ENCODE measurements at places on chromosomes 3 and 15.

DNA sequence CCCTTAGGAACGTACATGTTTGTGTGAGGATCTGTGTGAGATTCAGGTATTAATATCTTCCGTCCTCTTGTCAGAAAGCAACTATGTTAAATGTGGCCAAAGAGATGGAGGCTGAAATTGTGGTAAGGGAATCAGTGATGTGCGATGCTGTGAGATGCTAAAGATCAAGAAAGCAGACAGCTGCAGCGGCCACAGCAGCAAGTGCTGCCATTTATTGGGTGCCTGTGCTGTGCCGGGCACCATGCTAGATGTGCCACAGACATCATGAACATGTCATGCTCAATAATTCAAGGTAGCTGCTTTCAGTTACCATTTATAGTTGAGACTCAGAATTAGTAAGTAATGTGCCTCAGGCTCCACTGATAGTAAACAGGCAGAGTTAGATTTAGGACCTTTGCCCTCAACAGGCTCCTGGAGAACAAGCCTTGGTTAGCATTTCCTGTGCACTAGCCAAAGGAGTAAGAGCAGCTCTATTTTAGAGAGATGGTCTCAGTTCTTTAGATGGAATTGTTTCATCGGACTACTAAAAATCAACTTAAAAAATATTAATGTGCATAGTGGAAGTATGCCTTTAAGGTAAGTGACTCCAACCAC, 24.9 kb downstream of the LARS2 start:
- no peak for DNase-seq

GRCh38 chr15:88021601-88022000, 234.9 kb downstream of the NTRK3 start:
- no peak for DNase-seq

DNA sequence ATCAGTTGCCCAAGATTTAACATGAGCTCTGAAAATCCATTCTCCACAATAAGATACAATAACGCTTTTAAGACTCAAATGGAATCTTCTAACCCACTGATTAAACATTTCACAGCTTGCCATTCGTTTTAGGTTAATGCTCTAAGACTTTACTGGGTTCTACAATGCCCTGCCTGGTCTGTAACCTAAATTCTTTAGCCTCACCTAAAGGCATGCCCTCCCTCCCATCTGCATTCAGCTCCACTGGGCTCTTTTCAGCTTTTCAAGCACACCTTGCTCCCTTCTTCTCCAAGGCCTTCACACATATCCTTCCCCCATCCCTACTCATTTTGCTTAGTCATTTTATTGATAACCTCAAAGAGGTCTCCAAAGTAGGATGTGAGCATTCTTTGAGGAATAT, 290.9 kb downstream of the LSAMP start:
- peak; percentile 6 for DNase-seq

- no peak for DNase-seq
These were observed 127.1 kb upstream of the ANKRD28 start for GRCh38 chr3:15924914-15925313.

GRCh38 chr3:2978977-2979732, 131.0 kb downstream of the IL5RA start:
- peak; percentile 41 for DNase-seq

- no peak for DNase-seq
These were observed 27.3 kb downstream of the LARP6 start for GRCh38 chr15:70826634-70827033.

GRCh38 chr15:80929689-80930088, 59.9 kb downstream of the MESD start:
- no peak for DNase-seq

GRCh38 chr3:72848703-72849081, 447 bp upstream of the SHQ1 start:
- peak; percentile 19 for DNase-seq

- DNase-seq: no peak
These were observed 172.8 kb upstream of the PLSCR5 start for GRCh38 chr3:146777941-146778340.

DNA sequence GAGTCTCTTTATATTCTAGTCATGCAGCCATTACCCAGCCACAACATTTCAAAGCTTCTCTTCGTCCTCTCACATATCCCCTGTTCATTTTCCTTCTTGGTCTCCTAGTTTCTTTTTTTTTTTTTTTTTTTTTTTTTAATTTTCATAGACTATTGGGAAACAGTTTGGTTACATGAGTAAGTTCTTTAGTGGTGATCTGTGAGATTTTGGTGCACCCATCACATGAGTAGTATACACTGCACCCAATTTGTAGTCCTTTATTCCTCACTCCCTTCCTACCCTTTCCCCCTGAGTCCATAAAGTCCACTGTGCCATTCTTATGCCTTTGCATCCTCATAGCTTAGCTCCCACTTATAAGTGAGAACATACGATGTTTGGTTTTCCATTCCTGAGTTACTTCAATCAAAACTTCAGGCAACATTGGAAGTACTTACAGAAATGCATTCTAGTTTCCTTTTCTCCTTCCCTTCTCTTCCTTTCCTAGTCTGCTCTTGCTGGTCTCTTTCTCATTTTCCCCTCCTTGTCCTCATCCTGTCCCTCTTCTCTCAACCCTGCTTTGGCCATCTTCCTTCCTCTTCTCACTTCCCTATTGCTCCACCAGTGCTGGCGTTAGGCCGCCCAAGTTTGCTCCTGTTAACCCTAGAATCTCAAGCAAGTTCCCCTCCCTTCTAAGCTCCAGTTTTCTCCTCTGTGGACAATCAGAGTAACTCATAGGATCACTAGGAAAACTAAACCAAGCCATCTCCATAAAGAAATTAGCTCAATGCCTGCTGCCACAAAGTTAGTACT, 4.8 kb downstream of the ATP8B4 start:
- DNase-seq: no peak

- DNase-seq: no peak
These were observed 12.2 kb upstream of the C3orf52 start for GRCh38 chr3:112074006-112074405.

- no peak for DNase-seq
These were observed 169.7 kb upstream of the BFSP2 start for GRCh38 chr3:133230195-133230594.

DNA sequence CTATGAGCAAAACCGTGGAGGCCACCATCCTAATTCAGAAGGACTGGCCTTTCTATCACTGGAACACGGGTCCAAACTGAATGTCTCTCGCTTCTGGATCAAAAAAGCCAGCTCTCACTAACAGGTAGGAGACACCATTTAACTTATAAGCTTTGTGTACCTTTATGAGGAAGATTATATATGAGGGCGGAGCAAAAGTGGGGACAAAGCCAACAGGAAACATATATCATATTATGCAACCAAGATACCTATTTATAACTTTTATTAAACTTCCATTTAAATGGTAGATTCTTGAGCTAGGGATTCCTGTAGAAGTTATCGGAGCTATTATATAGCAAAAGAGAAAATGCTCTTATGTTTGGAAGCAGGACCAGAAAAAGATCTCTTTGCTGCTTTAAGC, 78.4 kb downstream of the IGF2BP2 start:
- DNase-seq: no peak

- DNase-seq: no peak
These were observed 35.3 kb upstream of the SEMA4B start for GRCh38 chr15:90165659-90166489.

GRCh38 chr15:101167753-101168462, 83.9 kb downstream of the CHSY1 start:
- DNase-seq: no peak

DNA sequence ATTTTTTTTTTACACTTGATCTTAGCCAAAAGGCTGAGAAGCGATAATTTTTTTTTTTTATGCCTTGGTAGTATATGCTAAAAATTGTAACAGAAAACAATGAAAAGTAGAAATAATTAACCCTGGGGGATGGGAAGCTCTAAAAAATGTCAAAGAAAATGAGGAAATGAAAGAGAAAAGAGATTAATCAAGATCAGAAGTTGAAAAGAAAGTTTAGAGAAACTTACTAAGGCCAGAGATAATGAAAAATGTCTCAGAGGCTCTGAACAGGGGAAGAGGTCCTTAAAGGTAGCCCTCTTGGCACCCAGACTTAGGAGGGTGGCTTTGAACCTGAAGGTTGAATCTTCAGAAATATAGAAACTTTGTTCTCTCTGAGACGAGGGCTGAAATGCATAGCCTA, 58.6 kb upstream of the ZBED2 start:
- DNase-seq: no peak

DNA sequence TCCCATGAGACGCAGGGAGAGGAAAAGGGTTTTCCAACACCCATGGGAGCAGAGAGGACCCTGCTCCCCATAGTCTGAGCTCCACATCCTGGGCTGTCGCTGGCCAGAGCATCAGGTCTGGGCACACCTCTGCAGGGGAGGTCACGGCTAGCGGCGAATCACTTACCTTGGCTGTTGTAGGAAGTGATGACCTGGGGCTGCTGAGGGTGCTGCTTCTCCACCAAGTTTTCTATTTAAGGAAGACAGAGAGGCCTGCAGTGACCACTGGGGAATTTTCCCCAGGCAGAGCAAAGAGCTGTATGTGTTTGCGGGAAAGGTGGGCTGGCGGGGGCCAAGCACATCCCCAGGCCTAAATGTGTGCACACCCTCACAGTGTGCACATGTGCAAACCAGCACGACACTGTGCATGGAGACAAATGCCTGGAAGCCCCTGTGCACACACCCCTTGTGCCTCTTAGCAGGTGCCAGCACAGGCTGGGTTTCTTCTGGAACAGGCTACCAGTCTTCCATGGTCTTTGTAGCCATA, 7.6 kb downstream of the KY start:
- DNase-seq: no peak

DNA sequence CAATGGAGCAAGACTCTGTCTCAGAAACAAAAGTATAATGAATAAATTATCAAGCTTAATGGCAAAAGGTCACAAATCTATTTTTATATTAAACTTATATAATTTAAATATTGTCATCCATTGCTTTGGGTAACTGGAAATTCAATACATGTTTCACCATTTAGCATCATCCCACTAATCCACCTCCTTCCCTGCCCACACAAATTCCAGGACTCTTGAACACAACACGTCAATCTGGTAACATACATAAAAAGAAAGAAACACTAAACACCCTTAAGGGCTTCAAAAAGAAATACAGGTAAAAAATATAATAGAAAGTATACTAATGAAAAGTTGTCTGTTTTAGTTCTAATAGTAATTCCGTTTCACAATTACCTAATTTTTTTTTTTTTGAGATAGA, 149.4 kb downstream of the STAG1 start:
- no peak for DNase-seq

DNA sequence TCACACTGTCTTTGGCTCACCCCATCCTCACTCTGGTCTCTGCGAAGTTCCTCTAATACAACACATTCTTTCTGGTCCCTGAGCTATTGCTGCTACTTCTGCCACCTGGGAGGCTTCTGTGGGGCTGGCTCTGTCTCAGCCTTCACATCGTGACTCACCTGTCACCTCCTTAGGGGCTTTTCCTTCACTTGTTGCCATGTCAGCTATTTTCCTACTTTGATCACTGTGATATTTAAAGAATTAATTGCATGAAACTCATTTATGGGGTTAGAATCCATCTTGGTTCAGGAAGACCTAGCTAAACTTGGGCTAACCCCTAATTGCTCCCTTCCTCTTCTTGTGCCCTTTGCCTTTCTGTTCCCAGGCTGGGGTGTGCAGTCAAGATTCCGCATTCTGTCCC, 346.9 kb downstream of the WDR72 start:
- DNase-seq: no peak

DNA sequence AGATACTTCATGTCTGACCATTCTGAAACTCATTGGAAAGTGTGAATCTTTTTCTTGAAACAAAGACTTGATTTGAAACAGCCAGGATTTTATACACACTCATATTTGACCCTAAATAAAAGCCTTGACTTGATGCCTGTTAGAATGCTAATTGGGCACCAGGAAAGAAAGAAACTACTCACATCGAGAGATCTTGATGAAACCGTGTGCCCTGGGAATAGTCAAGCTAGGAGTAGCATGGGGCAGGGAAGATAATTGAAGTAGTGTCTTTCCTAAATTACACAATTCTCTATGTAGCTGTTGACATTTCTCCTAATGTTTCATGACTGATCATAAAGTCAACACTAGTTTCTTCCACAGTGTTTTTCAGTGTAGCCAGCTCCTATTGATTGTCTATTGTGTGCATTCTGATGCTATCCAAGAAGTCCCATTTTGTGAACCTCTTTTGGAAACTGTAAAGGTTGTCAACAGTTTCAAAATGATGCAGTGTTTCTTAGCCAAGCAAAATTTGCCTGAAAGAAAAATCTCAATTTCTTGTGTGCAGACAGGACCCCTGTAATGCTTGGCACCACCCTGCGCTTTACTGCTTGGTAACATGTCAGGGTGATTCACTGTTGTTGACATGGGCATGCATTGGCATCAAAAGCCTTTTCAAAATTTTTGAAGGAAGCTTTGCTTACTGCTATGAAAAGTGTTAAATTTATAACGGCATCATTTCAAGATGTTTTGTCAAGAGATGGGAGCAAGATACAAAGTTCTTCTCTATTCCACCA, 52.5 kb upstream of the OTOL1 start:
- DNase-seq: no peak

DNA sequence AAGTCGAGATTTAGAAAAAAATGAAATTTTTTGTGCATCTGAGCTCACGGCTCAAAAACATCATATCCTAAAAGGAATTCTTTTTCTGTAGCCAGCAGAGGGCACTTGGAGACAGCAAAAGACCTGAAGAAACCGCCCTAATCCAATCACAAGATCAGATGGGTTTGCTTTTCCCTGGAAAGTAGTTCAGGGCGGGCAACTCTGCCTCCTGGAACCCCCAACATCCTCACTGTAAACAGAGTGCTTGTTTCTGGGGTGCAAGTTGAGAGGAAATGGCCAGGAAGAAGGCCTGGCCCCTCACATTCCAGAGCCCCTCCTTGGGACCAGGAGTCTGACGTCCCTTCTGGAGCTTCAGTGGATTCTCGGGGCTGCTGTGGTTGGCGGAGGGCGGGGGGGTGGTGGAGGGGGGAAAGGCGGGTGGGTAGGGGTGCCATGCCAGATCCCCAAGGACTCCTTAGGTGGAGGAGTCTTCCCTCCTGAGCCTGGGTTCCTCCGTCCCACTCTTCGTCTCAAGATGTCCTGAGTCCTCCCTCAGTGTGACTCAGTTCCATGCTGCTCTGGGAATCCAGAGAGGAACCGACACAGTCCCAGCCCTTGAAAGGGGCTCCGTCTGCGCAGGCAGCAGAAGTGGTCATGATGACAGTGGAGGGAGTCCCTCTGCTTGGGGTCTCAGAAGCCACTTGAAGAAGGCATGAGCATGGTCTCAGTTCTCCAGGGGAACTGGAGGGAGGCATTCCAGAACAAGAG, 35.9 kb downstream of the CCK start:
- peak; percentile 77 for DNase-seq

GRCh38 chr3:63779227-63779626, 39.9 kb upstream of the C3orf49 start:
- DNase-seq: peak; percentile 24

DNA sequence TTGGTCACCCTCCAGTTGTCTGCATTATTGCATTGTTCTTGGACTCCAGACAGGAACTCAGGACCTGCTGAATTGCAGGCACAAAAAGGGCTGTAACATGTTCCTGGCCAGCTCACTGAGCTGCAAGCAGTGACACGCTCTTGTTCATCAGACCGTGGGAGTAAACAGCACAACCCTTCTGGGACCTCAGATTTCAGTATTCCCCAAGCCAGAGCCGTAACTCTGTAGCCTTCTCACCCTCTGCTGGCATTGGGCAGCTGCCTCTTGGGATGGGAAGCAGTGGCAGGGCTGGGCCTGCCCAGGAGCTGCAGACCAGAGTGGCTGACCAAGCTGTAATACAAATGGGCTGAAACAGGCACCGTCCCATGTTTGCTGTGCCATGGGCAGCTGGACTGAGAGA, 607.1 kb upstream of the BCHE start:
- DNase-seq: no peak
